ENCODE measurements at places on chromosomes 3 and 15. TPM values are rescaled to one million over a fixed set of nuclear protein-coding genes. Genes with fewer than 3 reads are reported as not detected.

DNA sequence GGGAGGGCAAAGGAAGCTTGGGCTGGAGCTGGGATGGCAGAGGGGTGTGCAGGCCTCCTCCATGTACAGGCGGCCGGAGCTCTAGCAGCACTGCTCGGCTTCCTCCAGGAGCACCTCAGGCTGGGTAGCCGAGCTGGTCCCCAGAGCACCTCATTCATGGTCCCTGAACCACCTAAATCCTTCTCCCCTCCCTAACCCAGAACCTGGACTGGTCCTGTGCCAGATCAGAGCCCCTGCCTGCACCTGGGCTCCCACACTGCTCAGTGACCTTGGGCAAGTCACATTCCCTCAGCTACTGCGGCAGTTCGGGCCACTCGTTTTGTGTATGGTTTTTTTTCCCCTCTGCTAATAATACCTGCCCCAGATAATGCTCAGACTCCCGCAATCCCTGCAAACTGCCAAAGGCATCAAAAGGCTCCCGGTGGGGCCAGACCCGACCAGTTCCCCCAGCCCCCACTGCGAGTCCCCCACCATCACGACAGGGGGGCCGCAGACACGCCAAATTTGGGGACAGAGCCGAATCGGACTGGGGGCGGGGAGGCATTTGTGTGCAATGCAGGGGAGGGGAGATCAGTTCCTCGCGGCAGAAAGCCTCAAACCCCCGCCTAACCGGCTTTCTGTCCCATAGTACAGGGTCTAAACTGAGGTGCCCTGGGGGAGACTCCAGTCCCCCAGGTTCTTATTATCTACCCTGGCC is 1.3 kb downstream of the SEMA7A start:
- ATAC-seq: no peak

The LSAMP gene
- 4.0 TPM for total RNA-seq

The FBXO40 gene
- total RNA-seq: not detected

DNA sequence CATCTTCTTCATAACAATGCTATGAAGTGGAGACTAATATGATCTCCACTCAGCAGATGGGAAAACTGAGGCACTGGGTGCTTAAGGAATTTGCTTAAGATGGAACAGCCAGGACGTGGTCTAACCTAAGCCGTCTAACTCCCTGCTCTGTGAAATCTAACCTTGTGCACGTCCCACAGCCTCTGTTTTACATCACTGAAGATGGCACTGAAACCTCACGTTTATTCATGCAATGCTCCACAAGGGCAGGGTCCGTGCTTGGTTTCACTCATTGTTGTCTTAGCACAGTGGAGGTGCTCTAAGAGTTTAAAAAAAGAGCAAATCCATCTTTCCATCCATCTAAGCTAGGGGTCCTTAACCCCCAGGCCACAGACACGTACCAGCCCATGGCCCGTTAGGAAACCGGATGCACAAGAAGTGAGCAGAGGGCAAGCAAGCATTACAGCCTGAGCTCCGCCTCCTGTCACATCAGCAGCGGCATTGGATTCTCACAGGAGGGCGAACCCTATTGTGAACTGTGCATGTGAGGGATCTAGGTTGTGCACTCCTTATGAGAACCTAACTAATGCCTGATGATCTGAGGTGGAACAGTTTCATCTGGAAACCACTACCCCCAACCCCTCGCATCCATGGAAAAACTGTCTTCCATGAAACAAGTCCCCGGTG is 118.0 kb downstream of the FOXP1 start:
- ATAC-seq: no peak

DNA sequence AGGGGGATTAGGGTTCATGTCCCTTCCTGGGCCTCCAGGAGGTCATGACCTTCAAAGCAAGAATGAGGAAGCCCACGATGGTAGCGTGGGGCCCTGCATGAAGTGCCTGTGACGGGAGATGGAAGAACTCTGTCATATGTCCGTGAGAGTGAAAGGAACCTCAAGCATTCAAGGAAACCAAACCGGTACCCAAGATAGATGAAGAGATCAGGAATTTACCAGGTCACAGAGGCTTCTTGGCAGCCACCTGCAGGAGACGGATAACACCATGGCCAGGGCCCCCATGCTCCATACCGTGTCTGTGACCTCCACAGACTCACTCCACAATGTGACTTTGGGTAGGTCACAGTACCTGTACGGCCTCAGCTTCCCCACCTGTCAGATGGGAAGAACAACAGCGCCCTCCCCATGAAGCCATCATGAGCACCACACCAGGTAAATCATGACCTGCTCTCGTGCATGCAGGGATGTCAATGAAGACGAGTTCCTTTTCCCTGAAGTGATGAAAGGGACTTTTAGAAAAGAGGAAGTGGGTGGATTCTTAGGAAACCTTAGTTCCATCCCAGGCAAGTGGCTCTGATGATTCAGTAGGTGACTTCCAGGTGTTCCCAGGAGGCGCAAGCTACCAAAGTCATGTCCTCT is 23.3 kb upstream of the CYP11A1 start:
- no peak for ATAC-seq

DNA sequence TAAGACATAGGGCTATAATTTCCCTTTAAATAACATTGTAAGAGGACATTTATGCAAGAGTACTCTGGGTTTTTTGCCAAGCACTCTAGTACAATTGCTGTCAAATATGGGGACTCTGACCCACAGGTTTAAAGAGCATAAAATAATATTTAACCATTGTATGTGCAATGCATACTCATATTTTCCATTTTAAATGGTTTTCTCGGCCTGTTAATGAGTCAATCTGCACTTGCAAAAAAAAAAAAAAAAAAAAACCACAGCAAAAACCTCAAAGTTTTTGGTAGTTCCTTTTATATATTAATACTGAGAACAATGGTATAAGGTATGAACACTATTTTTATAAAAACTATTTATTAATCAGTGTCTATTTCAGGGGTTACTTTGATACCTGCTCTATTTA is 304.0 kb upstream of the CBLB start:
- ATAC-seq: no peak
